MCF 10A (cell line): ENCODE measurements at places on chromosomes 3 and 15.

DNA sequence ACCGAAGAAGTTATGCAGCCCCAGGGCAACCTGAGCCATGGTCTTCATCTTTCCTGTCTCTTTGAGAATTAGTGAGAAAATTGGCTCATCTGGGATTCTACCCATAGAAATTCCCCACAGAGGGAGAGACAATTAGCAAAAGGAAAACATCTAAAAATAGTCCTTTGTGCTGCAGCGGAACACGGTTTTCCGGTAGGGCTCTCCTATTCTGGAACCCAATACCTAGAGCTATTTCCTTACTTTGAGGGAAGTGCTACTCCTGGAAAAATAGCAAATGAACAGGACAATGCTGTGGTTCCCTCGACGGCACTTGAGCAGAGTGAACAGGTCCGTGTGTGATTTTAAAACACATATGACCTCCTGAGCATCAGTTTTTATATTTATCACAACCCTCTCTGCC is 210.5 kb downstream of the FGF12 start:
- no peak overlapping the region for H3K27ac ChIP-seq
- H3K36me3 ChIP-seq: no peaks in the 10 kb centered on the region
- no peak for DNase-seq
- H3K4me3 ChIP-seq: no peak overlapping the region
- H3K27me3 ChIP-seq: peaks cover 68% of the 10 kb centered on the region

GRCh38 chr15:77966540-77967234 is 110.8 kb downstream of the TBC1D2B start:
- H3K27me3 ChIP-seq: peaks cover 20% of the 10 kb centered on the region
- H3K4me3 ChIP-seq: no peak overlapping the region
- DNase-seq: peak; percentile 61

GRCh38 chr3:156997351-156997750 is 162.6 kb downstream of the CCNL1 start:
- peak overlapping the region; percentile 52 for H3K27ac ChIP-seq
- no peak overlapping the region for H3K4me3 ChIP-seq
- no peaks in the 10 kb centered on the region for H3K36me3 ChIP-seq
- DNase-seq: peak; percentile 10
- H3K4me1 ChIP-seq: peaks cover 5% of the 10 kb centered on the region
- H3K27me3 ChIP-seq: no peaks in the 10 kb centered on the region

DNA sequence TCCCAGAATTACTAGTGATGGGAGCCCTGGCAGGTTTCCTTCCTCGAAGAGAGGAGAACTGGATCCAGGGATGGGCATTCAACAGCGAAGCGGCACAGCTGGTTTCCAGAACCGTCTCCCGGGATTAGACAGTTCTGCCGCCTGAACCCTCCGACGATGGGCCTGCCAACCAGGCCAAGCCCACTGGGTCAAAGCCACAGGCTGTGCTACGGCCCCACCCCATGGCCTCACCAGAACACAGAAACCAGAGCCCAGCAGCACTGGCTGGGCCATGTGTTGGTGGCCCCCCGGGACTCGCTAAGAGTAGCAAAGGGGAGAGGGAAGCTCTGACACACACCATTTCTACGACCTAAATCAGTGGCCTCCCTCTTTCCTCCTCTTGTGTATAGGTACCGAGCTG is 2.2 kb downstream of the C15orf62 start:
- peaks cover 38% of the 10 kb centered on the region for H3K4me1 ChIP-seq
- peaks cover 75% of the 10 kb centered on the region for H3K36me3 ChIP-seq
- H3K4me3 ChIP-seq: no peak overlapping the region
- no peak overlapping the region for H3K27ac ChIP-seq

DNA sequence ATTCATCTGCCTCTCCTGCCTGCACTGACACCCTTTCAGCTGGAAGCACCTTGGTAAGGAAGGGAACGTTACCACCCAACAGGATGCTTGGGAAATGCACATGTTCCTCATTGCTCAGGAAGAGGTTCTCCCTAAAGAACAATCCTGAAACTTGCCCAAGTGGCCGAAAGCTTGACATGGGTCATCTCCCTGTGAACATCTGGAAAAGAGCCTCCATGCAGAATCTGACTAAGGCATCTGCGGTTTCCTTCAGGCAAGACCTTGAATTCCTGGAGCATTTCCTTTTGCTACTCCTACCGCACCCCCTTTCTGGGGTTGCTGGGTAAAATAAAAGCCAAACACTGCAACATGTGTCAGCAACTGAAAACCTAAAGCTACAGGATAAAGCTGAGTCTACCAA is 68.7 kb upstream of the SNRK start:
- no peak overlapping the region for H3K27ac ChIP-seq
- DNase-seq: no peak
- peaks cover 20% of the 10 kb centered on the region for H3K4me1 ChIP-seq

DNA sequence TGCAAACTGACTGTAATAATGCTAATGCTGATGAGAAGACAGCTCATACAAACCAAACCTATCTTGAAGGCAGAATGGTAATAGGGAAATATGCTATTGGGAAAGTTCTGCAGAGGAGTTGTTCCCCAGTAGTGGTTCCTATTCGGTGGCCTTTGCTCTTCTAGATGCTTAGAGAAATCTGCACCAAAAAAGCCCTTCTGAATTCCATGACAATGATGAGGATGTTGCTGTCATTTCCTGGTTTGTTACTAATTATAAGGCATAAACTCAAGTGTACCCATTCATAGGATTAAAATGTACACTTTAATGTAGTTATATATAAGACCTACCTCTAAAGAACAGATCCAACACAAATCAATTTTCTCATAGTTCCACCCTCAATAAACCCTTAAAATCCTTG is 30.1 kb downstream of the TOMM70 start:
- no peaks in the 10 kb centered on the region for H3K27me3 ChIP-seq
- DNase-seq: no peak

DNA sequence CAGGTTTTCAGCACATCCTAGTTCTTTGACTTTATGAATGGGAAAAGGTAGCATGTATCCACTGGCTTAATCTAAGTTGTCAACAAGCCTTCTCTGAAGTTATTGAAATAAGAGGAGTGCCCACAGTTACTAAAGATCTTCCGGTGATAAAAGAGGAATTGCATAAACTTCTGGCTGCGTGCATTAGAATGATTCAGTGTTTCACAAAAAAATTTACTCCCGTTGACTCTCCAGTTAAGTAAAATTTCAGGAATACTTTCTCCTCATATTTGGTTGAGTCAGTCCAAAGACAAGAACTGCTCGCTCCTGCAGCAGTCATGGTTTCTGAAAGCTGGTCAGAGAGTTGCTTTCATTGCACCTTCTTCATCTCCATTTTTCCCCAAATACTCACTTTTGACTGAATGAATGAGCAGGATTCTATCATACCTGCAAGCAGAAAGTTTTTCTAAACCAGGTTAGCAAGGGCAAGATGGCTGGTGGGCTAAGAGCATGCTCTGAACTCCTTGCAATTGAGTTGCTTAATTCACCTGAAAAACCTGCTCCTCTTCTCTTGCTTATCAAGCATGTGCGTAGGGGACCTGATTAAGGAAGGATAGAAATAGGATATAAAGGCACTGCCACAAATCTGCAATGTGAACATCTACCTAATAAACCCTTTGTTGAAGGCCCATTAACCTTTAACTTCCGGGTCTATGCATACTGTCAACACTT is 64.2 kb upstream of the TIMP4 start:
- peak overlapping the region; percentile 70 for H3K27ac ChIP-seq
- no peaks in the 10 kb centered on the region for H3K27me3 ChIP-seq
- peak; percentile 79 for DNase-seq

GRCh38 chr3:148203297-148204010 is 494.2 kb upstream of the AGTR1 start:
- DNase-seq: no peak
- H3K4me1 ChIP-seq: no peaks in the 10 kb centered on the region
- no peaks in the 10 kb centered on the region for H3K27me3 ChIP-seq

GRCh38 chr3:120092474-120092873 is 1.8 kb downstream of the GSK3B start:
- H3K27me3 ChIP-seq: no peaks in the 10 kb centered on the region
- H3K27ac ChIP-seq: no peak overlapping the region
- no peak overlapping the region for H3K4me3 ChIP-seq
- peaks cover 15% of the 10 kb centered on the region for H3K4me1 ChIP-seq

GRCh38 chr3:99500485-99500884 is 137.9 kb upstream of the COL8A1 start:
- H3K4me1 ChIP-seq: peaks cover 28% of the 10 kb centered on the region
- no peaks in the 10 kb centered on the region for H3K27me3 ChIP-seq
- no peak overlapping the region for H3K27ac ChIP-seq

DNA sequence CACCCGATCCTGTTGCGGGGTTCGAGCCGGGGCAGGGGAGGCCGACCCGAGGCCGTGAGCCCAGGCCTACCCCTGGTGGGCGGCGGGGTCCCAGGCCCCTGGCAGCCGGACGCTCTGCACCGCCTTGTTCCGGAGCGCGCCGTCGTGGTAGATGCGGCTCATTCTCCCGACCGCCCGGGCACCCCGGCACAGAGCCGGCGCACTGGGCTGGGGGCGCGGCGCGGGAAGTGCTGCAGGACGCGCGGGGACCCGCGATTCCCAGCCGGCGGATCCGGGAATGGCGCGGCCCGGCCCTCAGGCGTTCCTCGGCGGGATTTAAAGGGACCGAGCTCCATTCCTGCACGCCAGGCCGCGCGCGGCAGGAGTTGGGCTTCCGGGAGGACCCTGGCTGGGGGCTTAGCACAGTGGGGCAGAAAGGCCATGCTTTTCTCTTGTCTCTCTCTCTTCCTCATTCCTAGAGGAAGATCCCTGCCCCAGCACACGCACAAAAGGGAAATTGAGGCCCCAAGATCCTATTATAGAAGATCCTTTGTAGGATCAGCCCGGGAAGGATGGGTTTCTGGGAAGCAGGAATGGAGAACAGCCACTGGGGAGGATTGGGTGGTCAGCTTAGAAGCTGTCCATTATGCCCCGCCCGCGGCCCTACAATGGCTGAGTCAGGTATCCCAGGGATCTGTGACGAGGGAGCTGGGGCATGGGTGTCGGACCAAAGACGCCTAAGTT is at the start of gene ARPIN:
Gene ARPIN (minus strand): TSS at position 279 of the 723 bp plus-strand sequence. CDS start 117 bp downstream, at position 162.
- no peaks in the 10 kb centered on the region for H3K27me3 ChIP-seq
- H3K4me1 ChIP-seq: peaks cover 27% of the 10 kb centered on the region
- H3K27ac ChIP-seq: no peak within 1 kb of the TSS
- H3K36me3 ChIP-seq: no peaks in the 10 kb centered on the region
- H3K4me3 ChIP-seq: peak within 1 kb of the TSS; percentile 76

- peak overlapping the region; percentile 22 for H3K4me3 ChIP-seq
- no peaks in the 10 kb centered on the region for H3K4me1 ChIP-seq
Observed at GRCh38 chr3:12810013-12810780, 13.7 kb downstream of the CAND2 start.

- H3K36me3 ChIP-seq: no peaks in the 10 kb centered on the region
- H3K4me3 ChIP-seq: no peak overlapping the region
- DNase-seq: no peak
Observed at GRCh38 chr3:103410231-103410630, 975.4 kb downstream of the ZPLD1 start.

GRCh38 chr3:158790901-158791589 is 10.8 kb upstream of the MFSD1 start:
- no peaks in the 10 kb centered on the region for H3K27me3 ChIP-seq
- no peak overlapping the region for H3K27ac ChIP-seq
- peak; percentile 71 for DNase-seq
- H3K36me3 ChIP-seq: no peaks in the 10 kb centered on the region
- peaks cover 20% of the 10 kb centered on the region for H3K4me1 ChIP-seq

GRCh38 chr15:34360298-34360697 is 6.7 kb downstream of the LPCAT4 start:
- DNase-seq: no peak
- H3K4me3 ChIP-seq: no peak overlapping the region
- no peak overlapping the region for H3K27ac ChIP-seq
- peaks cover 8% of the 10 kb centered on the region for H3K4me1 ChIP-seq
- no peaks in the 10 kb centered on the region for H3K27me3 ChIP-seq

DNA sequence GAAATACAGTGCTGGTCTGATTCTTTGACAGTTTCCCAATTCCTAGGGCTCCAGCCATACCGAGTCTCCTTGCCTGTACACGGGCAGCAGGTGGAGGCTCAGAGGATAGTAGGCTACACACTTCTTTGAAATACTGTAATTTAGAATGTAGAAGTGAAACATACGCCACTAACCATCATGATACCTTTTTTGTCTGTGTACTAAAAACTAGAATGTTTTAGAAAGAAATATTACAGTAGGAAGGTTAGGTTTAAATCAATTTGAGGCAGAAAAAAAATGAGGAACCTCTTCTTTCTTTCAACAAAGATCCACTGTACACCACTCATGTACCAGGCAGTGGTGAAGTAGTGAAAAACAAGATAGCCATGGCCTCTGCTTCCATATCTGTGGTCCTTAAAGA is 354.7 kb downstream of the MCTP2 start:
- H3K36me3 ChIP-seq: no peaks in the 10 kb centered on the region
- no peak overlapping the region for H3K4me3 ChIP-seq
- H3K4me1 ChIP-seq: no peaks in the 10 kb centered on the region
- DNase-seq: no peak

- no peak for DNase-seq
- H3K27ac ChIP-seq: no peak overlapping the region
- peaks cover 9% of the 10 kb centered on the region for H3K4me1 ChIP-seq
- H3K4me3 ChIP-seq: no peak overlapping the region
Observed at GRCh38 chr3:59116233-59116537, 66.4 kb upstream of the CFAP20DC start.

- no peak for DNase-seq
- H3K4me3 ChIP-seq: no peak overlapping the region
- H3K4me1 ChIP-seq: no peaks in the 10 kb centered on the region
- H3K27me3 ChIP-seq: no peaks in the 10 kb centered on the region
Observed at GRCh38 chr15:63772520-63772919, 61.2 kb downstream of the HERC1 start.

DNA sequence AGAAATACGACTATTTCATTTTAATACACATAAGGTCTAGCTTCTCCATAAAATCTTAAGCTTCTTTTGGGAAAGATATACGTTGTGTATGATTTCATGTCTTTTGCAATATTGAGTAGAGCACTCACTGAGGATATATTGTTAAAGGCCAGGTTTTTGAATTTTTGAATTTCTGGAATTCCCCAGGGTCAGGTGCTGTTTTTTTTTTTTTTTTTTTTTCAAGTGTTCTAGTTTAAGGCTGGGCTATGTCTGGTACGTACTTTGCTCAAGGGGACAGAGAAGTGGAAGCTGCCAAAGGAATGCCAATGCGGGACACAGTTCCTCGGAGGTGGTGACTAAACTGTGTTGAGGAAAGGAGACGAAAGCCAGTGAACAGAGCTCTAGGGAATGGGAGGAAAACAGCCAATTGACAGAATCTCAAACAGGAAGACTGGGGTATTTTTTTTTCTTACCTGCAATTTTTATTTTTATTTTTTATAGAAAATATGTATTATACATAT is 510.5 kb upstream of the CBLB start:
- H3K4me3 ChIP-seq: no peak overlapping the region
- peak overlapping the region; percentile 92 for H3K27ac ChIP-seq

GRCh38 chr3:37826502-37826901 is 35.2 kb upstream of the CTDSPL start:
- no peaks in the 10 kb centered on the region for H3K36me3 ChIP-seq
- H3K27me3 ChIP-seq: no peaks in the 10 kb centered on the region
- no peak overlapping the region for H3K4me3 ChIP-seq
- no peak overlapping the region for H3K27ac ChIP-seq

- H3K4me1 ChIP-seq: no peaks in the 10 kb centered on the region
- H3K36me3 ChIP-seq: no peaks in the 10 kb centered on the region
- no peak overlapping the region for H3K27ac ChIP-seq
- H3K27me3 ChIP-seq: no peaks in the 10 kb centered on the region
- no peak overlapping the region for H3K4me3 ChIP-seq
- no peak for DNase-seq
Observed at GRCh38 chr3:165507576-165507975, 311.4 kb upstream of the SLITRK3 start.

GRCh38 chr15:101539930-101540329 is 50.4 kb upstream of the PCSK6 start:
- no peaks in the 10 kb centered on the region for H3K36me3 ChIP-seq
- no peak for DNase-seq
- H3K4me1 ChIP-seq: no peaks in the 10 kb centered on the region
- no peak overlapping the region for H3K27ac ChIP-seq
